ENCODE measurements at places on chromosomes 12 and 14. TPM values are rescaled to one million over a fixed set of nuclear protein-coding genes. Genes with fewer than 3 reads are reported as not detected.

GRCh38 chr12:113427882-113428281 lies 5.7 kb downstream of the SDSL start:
- H3K27me3 ChIP-seq: no peaks in the 10 kb centered on the region
- H3K27ac ChIP-seq: no peak overlapping the region
- no peaks in the 10 kb centered on the region for H3K36me3 ChIP-seq
- no peak overlapping the region for H3K4me3 ChIP-seq
- DNase-seq: no peak
- H3K4me1 ChIP-seq: 0 out of 2 replicates have a peak, but pooled peaks cover 8% of the 10 kb centered on the region

DNA sequence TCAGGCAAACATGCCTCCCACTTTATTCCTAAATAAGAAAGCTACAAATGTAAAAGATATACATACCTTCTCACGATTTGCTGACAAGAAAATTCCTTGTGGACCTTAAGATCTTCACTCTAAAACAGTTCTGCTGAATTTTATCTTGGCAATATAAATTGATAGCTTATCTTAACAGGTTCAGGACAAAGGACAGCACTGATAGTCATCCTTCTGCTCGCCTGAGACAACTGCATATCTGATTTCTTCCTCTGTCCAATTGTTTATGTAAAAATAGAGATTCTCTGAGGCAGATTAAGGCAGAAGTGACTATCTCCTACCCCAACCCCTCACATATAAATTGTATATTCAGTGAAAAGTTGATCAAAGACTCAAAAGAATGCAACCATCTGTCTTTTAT lies 44.9 kb downstream of the CAPZA3 start:
- H3K4me1 ChIP-seq: no peaks in the 10 kb centered on the region
- no peak overlapping the region for H3K4me3 ChIP-seq
- no peak overlapping the region for H3K27ac ChIP-seq
- no peak for DNase-seq
- H3K36me3 ChIP-seq: peaks cover 8% of the 10 kb centered on the region

DNA sequence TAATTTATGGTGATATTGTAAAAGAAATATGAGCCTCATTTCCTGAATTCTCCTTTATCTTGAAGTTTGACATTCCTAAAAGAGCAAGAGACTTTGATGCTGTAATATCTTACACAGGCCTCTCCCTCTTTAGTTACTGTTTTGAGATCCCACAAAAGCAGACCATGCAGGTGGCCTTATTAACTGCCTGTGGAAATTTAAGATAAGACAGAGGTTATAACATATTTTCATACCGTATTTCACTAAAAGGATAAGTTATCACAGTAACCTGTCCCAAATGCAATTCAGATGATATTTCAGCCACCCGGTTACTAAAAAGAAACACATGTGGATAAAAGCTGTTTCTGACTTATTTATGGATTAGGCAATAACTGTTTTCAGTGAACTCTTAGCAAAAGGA lies 150.1 kb downstream of the NAV3 start:
- H3K27ac ChIP-seq: no peak overlapping the region
- H3K4me3 ChIP-seq: no peak overlapping the region
- no peaks in the 10 kb centered on the region for H3K4me1 ChIP-seq

- H3K36me3 ChIP-seq: no peaks in the 10 kb centered on the region
- no peak overlapping the region for H3K4me3 ChIP-seq
- no peak for DNase-seq
- H3K27me3 ChIP-seq: no peaks in the 10 kb centered on the region
- H3K4me1 ChIP-seq: no peaks in the 10 kb centered on the region
Measured at GRCh38 chr12:104562763-104563162, 106.0 kb downstream of the CHST11 start.

The NKX2-1 gene
- not detected for total RNA-seq

The C12orf54 gene
- not detected for total RNA-seq

The CCND2 gene
- total RNA-seq: 224 TPM

The P2RX2 gene
- total RNA-seq: 3.0 TPM

The PLXNC1 gene
- 6.5 TPM for total RNA-seq
